ENCODE measurements at places on chromosomes 5 and 9.

- no peak for DNase-seq
Observed at GRCh38 chr5:88890070-88890781, 7.2 kb upstream of the MEF2C start.

DNA sequence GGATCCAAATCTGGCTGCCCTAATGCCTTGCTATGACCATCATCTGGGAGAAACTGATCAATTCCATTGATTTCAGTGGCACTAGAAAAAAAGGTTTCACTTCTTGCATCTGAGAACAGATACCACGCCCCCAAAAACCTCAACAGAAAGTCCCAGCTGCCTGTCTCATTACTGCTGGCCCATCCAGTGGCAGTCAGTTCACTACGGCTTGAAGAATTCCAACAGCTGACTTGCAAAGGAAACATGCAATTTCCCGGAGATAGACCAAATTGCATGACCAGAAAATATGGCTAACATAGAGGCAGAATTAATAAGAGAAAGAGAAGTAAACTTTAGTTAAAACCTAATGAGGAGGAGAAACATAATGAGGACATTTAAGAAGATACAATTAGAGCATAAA is 48.6 kb downstream of the UGCG start:
- DNase-seq, result peak; percentile 29

GRCh38 chr9:132761602-132762001 is 91.3 kb downstream of the GTF3C4 start:
- DNase-seq, result no peak

- DNase-seq, result no peak
Observed at GRCh38 chr9:118088090-118088489, 383.9 kb downstream of the TLR4 start.

GRCh38 chr5:2415678-2416077 is 335.8 kb downstream of the IRX2 start:
- no peak for DNase-seq

GRCh38 chr5:154524859-154525258 is 46.8 kb upstream of the HAND1 start:
- DNase-seq, result no peak

DNA sequence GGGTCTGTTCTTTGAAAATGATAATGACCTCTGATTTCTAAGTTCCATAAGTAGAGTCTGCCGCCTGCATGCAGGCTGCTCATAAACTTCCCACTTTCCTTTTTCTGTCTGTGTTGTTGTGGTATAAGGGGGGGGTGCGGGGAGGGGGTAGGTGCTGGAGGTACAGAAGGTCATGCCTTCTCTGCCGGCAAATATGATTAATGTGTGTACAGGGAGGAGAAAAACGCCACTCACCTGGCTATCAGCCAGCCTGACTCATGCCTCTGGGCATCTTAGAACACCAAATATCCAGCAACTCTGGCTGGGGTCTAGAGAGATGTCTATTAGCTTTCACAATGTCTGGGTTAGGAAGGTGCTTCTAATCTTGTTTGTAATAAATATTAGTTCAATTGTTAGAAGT is 128.3 kb downstream of the EFNA5 start:
- DNase-seq, result no peak

DNA sequence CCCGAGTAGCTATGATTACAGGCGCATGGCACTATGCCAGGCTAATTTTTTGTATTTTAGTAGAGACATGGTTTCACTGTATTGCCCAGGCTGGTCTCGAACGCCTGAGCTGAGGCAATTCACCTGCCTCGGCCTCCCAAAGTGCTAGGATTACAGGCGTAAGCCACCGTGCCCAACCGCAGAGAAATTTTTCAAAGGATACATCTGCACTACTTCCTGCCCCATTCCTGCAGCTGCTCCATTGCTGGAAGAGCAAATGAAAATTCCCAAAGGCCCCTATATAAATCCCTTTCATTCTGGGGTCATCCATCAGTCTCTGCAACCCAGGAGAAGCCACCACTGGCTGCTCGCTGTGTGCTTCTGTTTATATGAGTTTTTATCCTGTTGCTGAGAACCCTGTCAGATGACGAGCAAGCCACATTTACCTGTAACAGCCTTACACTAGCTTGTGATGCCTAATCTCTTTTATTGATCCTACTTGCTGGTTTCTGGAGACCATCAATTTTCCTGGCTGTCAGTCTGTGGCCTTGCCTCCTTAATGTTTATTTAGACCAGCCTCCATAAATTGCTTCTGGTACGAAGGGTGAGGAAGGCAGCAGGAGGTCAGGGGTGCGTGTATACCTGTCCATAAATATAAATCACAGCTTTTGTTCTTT is 925.3 kb downstream of the TLE4 start:
- DNase-seq, result no peak

DNA sequence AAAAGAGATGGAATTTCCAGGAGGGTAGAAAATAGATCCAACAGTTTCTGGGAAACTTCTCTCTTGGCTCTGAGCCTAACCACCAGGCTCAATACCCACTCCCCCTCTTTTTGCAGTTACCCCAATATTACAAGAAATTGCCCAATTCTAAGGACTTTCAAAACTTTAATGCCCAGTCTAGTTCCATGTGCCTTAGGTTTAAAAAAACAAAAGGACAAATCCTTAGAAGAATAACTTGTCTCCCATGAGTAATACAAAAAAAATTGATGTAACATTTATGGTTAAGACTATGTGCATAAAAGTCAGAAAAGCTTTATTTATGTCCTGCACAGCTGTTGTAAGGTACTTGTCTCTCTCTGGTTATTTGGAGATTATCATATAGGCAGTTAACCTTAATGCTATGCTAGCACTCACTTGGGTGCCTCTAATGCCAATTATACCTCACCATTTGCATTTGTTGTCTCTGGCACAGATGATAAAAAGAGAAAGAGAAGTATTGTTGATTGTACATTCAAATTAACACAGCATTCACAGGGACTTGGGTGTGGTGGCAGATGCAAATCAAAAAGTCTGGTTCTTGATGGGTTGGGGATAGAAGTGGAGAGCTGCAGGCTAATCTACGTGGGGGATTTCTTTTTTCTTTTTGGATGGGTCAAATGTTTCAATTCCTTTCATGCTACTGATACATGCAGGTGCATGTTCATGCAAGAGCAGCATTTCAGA is 159.4 kb downstream of the PIK3R1 start:
- DNase-seq, result no peak

- no peak for DNase-seq
Observed at GRCh38 chr5:94751460-94751859, 133.0 kb downstream of the SLF1 start.

DNA sequence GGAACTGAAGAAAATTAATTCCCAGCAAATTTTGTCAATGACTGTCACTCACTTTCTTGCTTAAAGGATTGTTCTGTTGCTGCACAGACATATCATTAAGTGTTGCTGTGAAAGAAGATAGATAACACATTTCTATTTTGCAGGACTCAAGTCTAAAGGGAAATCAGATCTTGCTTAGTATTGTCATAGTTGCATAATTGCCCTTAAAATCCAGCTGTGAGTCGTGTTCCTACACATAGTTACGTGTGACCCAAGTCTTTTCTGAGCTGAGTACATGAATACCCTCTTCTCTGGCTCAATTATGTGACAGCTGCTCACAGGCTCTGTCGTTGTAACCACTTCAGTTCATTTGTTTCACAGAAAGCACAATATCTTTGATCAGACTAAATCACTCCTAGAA is 390.8 kb downstream of the DTWD2 start:
- DNase-seq, result no peak

- DNase-seq, result no peak
Observed at GRCh38 chr9:98199388-98200033, 7.1 kb upstream of the CORO2A start.

- DNase-seq, result no peak
Observed at GRCh38 chr9:34517185-34517584, 5.6 kb downstream of the ENHO start.

GRCh38 chr9:6184749-6185645 is 30.6 kb upstream of the IL33 start:
- no peak for DNase-seq

- no peak for DNase-seq
Observed at GRCh38 chr5:105619725-105620124, 2051.0 kb downstream of the EFNA5 start.

DNA sequence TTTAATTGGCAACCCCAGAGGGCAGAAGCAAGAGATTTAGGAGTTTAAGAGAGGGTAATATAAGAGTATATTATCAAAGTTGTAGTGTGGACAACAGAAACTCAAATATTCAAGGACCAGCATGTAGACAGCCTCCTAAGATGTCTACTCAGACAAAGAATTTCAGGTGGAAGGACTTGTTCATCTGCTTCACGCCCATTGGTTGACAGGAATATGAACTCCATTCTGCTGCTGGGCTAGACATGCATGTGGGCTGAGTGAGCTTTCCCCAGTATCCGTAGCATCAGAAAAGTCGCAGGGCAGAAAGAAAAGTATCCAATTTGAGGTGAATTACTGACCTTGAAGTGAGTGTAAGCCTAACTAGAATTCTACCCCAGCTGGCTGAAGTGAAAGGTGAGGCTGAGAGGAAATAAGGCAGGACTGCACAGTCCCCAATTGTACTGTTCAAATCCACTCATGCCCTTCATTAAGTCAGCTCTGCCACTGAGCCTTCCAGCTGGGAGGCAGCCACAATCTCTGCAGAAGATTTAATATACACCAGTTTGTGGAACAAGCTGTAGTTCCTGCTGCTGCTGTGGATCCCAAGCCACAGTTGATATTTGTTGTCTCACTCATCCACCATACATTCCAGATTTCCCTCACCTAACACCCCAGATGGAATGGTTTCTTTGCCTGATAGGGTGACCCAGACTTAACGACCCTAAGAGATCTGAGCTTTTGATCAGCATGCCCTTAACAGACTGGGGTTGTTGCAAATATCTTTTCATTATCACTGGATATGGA is 41.2 kb downstream of the PDCD1LG2 start:
- no peak for DNase-seq

DNA sequence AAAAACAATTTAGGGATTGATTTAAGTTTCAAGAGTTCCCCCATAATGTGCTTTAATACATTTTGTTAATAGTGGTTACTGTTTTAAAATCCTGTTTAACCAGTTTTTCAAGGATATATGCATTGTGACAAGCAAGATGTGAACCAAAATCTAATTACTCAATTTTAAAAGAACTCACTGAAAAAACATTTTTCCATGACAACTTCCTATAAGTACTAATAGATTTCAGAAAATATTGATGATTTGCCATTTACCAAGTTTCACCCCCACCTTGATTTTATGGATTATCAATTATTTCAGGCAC is 4.9 kb upstream of the DNAJC21 start:
- no peak for DNase-seq

DNA sequence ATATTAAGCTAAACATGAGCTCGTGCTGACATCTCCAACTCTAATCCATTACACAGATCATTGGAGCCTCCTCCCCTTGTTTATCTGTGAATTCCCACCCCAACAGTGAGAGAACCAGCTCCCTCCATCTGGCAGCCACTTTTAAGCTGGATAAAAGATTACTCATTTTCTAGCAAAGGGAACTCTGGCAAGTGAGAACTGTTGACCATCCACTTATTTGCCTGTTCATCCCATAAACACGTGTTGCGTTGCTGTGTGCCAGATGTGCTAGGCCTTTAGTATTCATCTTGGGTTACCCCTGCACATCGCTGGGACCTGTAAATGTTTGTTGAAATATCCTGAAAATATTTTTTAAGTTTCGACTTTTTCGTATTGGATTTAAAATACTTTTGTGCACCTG is 2.4 kb upstream of the TOR1A start:
- no peak for DNase-seq

DNA sequence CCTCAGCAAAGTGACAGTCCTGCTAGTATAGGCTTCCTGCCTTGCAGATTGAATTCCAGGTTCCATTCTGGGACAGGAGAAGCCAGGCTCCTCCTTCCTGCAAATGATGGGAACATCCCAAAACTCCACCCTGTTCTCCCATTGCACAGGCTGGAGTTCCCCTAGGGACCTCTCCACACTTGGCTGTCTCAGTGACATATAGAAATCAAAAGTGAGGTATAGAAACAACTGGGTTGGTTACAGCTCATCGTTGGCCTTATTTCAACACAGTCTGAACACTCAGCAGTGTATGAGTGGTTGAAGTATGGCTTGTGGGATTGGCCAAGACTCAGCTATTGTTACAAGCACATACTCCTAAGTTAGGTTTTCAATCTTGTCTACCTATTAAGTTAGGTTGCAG is 157.8 kb upstream of the FTMT start:
- no peak for DNase-seq

GRCh38 chr9:84828046-84828445 is 158.5 kb downstream of the NTRK2 start:
- no peak for DNase-seq

- no peak for DNase-seq
Observed at GRCh38 chr5:107470295-107470582, 200.5 kb downstream of the EFNA5 start.

GRCh38 chr9:96232539-96233241 is 69.3 kb downstream of the HSD17B3 start:
- peak; percentile 60 for DNase-seq

GRCh38 chr9:77827104-77827784 is 179.1 kb upstream of the GNA14 start:
- no peak for DNase-seq

DNA sequence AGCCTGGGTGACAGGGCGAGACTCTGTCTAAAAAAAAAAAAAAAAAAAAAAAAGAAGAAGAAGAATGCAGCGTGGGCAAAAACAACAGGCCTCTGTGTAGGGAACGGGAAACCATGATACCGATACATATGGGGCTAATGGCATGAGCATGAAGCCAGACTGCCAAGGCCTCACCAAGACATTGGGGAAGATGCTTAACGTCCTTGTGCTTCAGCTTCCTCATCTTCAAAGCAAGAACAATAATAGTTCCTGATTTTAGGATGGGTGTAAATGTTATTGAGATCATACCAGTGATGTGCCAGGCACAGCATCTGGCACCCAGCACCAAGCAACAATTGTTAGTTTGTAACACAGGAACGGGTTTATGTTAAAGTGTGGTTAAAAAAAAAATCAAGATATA is 51.4 kb downstream of the NEURL1B start:
- DNase-seq, result no peak

- no peak for DNase-seq
Observed at GRCh38 chr5:31196309-31196708, 2.8 kb downstream of the CDH6 start.

GRCh38 chr5:6873359-6873758 is 160.1 kb downstream of the TENT4A start:
- DNase-seq, result no peak

DNA sequence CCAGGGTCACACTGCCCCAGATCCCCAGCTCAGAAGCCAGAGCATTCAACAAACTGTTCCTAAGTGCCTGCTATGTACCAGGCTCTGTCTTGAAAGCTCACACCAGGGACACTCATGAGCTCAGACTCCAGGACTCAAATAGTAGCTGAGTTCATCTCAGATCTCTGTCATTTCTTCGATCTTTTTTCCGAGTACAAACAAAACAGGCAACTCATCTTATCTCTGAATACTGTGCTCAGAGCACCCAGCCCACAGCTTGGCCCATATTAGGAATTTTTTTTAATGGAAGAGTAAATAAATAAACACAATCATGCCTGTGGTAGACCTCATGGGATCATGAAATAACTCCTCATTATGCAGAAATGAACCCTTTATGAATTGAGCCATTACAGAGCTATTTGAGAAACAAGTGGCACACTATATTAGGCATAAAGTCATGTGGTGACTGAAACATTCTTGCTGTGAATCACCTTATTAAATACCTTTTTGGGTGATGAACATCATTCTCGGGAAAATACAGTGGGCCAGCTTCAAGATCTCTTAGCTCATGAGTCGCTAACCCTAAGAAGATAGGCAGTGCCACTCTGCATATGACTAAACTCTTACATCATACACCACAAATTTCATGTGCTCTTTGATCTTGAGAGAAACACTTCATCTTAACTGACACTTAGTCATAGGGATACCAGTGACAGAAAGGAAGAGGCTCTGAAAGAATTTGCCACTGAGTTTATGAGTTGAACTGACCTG is 9.9 kb downstream of the SH3RF2 start:
- DNase-seq, result peak; percentile 95

GRCh38 chr9:99486684-99487083 is 264.6 kb downstream of the SEC61B start:
- no peak for DNase-seq
